ENCODE measurements at places on chromosomes 11 and 22.

GRCh38 chr11:83819931-83820549 is 533.9 kb upstream of the CCDC90B start:
- DNase-seq, result peak; percentile 36

DNA sequence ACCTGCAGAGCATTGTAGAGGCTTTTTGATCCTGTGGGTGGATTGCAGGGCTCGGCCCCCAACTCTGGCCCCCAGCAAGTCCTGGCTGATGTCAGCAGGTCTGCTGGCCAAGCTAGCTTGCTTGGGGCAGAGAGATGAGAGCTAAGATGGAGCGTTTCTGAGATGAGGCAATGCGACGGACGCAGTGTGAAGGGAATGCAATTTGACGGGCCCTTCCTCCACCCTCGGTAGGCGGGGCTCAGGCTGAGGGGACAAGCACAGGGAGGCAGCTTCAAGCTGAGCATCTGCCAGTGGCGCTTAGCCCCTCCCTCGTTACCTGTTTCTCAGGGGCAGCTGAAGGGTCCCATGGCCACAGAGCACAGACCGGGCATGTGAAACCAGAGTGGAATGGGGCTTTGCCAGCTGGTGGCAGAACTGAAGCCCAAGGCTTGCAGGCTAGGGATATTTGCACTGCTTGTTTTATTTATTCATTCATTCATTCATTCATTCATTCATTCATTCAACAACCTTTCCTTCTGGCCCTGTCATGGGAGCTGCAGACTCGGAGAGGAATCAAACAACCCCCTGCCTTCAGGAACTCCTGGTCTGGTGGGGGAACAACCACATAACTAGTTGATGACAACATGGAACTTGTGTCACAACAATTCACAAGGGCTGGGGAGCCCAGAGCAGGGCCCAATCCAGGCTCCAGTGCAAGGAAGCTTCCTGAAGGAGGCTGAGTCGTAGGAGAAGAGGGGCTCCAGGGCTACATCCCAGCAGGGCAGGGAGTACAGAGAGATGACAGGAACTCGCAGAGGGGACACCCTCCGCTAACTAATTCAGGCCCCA is 66.8 kb downstream of the THAP12 start:
- DNase-seq, result peak; percentile 74

- DNase-seq, result no peak
Measured at GRCh38 chr22:25366408-25366807, 147.0 kb downstream of the CRYBB2 start.

DNA sequence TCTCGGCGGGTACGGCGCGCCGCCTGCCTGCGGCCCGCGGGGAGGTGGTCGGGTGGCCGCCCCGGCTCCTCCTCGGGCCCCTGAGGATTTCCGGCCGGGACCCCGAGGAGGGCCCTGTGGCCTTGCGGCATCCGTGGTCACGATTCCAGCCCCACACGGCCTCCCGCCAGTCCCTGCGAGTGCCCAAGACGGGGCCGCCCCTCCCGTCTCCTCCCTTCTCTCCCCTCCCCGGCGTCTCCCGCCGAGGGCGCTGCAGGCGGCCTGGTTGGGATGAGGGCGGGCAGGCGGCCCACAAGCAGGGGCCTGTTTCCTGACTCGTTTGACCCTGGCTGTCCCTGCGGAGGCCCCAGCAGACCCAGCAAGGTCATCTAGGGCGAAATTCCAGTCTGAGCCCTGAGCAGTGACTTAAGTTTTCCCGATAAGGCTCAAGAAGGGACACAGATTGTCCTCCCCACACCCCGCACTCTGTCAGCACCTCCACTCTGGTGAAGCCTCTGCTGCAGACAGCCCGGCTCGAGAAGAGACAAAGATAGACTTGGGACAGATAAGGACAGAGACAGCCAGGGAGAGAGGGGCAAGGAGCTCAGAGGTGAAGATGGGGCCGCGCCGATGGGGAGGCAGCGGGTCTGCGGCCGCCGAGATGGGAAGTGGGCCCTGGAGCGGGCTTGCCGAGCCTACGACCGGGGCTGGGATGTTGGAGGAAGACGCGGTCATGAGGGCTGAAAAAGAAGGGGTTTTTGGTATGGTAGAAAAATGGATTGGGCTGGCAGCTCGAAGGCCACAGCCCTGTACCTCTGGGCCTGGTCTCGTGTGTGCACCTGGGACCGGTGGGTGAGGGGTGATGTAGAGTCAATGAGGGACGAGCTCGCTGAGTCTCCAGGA is 95.0 kb downstream of the SWAP70 start:
- peak; percentile 75 for DNase-seq

- DNase-seq, result no peak
Measured at GRCh38 chr11:2954263-2954662, 25.0 kb upstream of the PHLDA2 start.

GRCh38 chr11:119108146-119108856 is 1.2 kb downstream of the C2CD2L start:
- DNase-seq, result peak; percentile 70

DNA sequence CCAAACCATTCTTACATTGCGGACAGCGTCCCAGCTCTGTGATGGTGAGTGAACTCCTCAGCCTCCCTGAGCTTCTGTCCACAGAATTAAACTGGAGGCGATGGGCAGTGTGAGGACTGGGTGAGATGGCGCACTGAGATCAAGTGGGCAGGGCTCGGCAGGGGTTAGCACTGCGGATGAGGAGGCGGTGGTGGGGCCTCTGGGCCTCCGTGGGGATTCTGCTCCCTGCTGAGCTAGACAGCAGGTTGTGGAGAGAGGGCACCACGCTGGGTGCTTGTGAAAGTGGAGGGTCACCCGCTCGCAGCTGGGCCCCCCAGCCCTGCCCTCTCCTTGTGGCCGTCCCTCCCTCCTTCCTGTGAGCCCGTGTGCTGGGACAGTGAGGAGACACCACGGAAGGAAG is 25.6 kb upstream of the PARVG start:
- DNase-seq, result no peak

DNA sequence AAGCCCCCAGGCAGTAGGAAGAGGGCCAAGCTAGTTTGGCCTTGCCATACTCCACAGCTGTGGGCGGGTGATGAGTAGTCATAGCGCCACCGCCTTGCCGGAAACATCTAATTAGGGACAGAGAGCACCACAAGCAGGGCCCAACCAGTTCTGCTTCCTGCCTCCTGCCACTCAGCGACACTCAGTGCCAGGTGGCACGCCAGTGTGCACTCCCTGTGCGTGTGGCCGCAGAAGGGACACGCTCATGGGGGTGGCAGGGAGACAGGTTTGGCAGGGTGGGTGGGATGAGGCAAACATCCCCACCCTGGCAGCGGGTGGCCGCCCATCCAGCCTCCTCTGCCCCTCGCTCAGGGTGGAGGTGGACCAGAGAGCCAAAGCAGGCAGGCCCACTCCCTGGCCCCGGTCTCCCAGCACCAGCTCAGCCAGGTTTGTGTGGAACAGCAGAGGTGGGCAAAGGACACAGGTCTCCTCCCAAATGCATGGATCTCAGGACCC is 4.9 kb downstream of the OVOL1 start:
- no peak for DNase-seq

DNA sequence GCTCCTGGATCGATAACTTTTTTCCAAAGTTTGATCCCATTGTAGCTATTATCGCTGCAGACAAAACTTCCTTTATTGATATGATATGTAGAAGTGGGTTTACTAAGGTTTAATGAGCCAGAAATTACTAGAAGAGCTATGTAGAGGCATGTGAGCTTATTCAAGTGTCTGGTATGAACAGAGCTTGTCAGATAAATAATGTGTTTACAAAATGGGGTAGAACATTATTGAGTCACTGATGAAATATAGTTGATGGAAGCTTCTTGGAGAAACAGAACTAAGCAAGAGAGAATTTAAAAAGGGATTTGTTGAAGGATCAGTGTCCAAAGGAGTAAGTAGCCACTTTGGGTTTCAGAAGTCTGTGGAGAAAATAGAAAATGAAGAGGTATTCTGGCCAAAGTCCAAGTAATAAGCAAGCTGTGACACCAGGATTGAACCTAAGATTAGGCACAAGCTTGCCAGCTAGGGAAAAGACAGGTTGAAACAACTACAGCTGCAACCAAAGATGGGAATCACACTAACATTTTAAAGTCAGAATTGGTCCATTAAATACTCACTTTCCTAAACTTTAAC is 104.3 kb downstream of the MAML2 start:
- DNase-seq, result no peak

- no peak for DNase-seq
Measured at GRCh38 chr11:120558744-120559431, 47.3 kb downstream of the GRIK4 start.
